ENCODE measurements at places on chromosomes 1 and 21.

DNA sequence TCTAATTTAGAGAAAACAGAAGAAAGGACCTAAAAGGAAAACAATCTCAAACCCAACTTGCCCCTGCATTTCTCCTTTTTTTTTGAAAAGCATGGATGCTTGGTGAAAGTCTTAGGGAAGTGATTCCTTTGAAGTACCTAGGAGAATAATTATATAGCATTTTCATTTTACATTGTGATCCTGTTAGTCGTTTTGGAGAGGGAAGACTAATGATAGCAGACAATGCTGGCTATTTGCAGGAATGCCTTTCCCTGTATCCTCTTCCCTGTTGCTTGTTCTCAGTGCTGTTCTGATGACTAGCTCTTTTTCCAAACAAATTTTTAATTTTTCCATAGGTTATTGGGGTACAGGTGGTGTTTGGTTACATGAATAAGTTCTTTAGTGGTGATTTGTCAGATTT is 53.9 kb downstream of the LAMC1 start:
- DNase-seq = no peak

- DNase-seq = no peak
Measured at GRCh38 chr1:20250340-20250989, 40.2 kb upstream of the VWA5B1 start.

- DNase-seq = no peak
Measured at GRCh38 chr1:197400522-197400902, 132.5 kb downstream of the CRB1 start.

GRCh38 chr1:216600730-216601609 is 122.3 kb downstream of the ESRRG start:
- no peak for DNase-seq

DNA sequence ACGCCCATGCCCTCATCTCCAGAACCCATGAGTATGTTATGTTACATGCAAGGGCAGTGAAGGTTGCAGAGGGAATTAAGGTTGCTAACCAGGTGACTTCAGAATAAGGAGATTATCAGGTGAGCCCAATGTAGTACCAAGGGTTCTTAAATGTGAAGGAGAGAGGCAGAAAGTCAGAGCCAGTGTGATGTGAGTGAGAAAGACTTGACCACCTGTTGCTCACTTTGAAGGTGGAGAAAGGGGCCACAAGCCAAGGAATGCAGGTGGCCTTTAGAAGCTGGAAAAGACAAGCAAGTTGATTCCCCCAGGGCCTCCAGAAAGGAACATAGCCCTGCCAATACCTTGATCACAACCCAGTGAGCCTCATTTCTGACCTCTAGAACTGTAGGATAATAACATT is 84.7 kb upstream of the CLDN14 start:
- no peak for DNase-seq

GRCh38 chr21:35933466-35933865 is 126.9 kb downstream of the SETD4 start:
- DNase-seq = no peak

DNA sequence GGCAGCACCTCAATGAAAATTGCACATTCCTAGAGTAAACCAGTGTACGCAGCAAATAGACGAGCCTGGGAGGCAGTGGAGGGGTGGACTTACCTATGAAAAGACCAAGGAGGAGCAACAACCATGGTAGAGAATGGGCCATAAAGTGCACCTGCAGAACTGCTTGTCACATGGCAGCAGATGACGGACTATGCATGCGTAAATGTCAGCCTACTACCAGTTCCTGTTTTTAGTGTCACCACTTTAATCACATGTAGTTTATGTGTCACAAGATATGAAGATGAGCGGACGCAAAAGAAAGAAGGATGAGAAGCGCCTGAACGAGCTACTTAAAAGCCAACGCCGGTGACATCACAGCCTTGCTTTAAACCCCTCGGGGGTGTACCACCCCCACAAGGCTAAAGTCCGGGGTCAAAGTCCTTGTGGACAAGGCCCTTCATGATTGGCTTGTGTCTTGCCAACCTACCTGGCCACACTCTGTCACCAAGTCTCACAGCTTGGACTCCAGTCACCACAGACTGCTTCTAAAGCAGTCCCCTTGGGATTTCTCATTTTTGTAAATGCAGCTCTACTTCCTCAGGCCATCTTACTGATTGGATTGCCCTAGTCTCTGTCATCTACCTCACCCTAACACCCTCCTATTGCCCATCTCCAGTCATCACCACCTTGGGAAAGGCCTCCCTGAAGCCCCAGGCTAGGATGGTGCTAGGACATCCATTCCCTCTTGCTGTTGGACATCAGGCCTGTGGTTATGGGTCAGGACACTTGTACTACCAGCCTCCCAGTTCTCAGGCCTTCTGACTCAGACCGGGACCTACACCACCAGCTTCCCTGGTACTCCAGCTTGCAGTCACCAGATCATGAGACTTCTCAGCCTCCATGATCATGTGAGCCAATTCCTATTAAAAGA is 6.0 kb upstream of the LY9 start:
- DNase-seq = no peak

DNA sequence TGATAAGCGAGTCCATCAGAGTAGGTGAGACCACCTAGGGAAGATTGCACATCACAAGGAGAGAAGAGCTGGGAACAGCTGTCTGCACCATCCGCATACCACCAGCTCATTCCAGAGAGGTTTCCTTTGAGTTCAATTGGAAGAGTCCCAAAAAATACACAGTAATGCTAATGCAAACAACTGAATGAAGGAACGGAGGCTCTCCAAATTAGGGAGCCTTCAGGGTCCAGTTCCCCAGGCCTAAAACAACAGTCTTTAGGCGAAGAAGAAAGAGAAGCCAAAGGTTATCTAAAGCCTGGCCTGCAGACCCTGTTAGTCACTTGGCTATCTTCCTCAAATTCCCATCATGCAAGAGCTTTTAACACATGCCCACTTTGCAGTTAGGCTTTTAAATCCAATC is 246.4 kb downstream of the PBX1 start:
- no peak for DNase-seq

GRCh38 chr1:8790987-8791386 is 26.5 kb downstream of the RERE start:
- no peak for DNase-seq

DNA sequence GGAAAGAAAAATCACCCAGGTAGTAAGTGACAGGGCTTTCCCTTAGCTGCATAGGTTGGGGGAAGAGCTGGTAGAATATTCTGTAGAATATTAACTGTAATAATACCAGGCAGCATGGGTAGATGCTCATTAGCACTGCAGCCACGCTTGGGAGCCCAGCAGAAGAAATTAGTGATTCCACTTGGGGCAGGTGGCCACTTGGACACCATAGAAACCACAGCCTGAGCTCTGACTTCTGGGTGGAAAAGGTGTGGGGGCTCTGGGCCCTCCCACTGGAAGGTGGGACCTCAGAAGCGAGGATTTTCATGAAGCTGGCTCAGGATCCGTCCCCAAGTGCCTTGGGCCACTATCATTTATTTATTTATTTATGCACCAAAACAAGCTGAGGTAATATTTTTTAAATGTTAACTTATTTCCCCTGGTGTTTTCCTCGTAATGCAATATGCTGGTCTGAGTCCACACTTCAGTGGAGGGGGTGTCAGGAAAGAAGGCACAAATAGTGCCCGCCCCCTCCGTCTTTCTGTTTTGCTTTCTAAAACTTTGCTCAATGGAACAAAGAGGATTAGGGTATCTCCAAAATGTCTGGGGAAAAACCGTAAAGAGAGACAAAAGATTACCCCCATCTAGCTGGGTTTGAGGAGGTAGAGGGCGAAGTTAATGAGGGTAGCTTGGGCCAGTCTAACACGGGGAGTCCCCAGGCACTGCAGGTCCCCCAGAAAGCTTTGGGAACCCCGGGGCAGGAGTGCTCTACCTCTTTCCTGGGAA is 75.2 kb upstream of the GADD45A start:
- DNase-seq = no peak

DNA sequence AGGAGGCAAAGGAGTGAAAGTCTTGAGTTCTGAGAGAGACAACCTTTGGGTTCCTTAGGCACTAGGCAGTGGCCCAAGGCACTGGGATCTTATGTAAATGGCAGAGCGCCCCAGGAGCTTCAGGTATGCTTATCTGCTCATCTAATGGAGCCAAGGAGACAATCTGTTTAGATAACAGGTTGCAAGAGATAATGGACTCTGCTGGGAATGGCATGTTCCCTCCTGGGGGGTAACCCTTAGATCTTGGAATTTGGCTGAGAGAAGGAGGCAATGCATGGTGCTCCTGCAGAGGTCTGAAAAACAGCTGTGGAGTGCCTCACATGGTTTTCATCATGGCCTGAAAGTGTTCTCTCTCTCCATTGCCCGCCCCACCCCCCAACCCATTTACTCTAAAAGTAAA is 44.1 kb upstream of the WLS start:
- DNase-seq = no peak

- peak; percentile 60 for DNase-seq
Measured at GRCh38 chr1:6127587-6128163, 52.4 kb downstream of the CHD5 start.

- DNase-seq = no peak
Measured at GRCh38 chr21:18164483-18164882, 80.2 kb upstream of the CHODL start.

GRCh38 chr1:118250232-118250631 is 65.2 kb upstream of the SPAG17 start:
- no peak for DNase-seq

- DNase-seq = no peak
Measured at GRCh38 chr21:37866027-37866426, 50.2 kb downstream of the KCNJ6 start.

- no peak for DNase-seq
Measured at GRCh38 chr1:234253732-234254131, 119.5 kb upstream of the COA6 start.

- no peak for DNase-seq
Measured at GRCh38 chr1:174969977-174970376, 29.8 kb upstream of the CACYBP start.

Measured in stimulated activated CD8-positive, alpha-beta memory T cell treated with anti-CD3 and anti-CD28 coated beads, Interleukin-2, amount 100 ng/mL, for 48 hours (primary cell).